Left colon (tissue), 2 donors: ENCODE measurements at places on chromosomes 7 and 10. TPM values are rescaled to one million over a fixed set of nuclear protein-coding genes. Genes with fewer than 3 reads are reported as not detected.
A peak's percentile ranks its signal among the peaks of the same experiment; 100 is the strongest.

- DNase-seq: no peak
These were observed 182.1 kb downstream of the ZMYND11 start for GRCh38 chr10:317271-317769.

DNA sequence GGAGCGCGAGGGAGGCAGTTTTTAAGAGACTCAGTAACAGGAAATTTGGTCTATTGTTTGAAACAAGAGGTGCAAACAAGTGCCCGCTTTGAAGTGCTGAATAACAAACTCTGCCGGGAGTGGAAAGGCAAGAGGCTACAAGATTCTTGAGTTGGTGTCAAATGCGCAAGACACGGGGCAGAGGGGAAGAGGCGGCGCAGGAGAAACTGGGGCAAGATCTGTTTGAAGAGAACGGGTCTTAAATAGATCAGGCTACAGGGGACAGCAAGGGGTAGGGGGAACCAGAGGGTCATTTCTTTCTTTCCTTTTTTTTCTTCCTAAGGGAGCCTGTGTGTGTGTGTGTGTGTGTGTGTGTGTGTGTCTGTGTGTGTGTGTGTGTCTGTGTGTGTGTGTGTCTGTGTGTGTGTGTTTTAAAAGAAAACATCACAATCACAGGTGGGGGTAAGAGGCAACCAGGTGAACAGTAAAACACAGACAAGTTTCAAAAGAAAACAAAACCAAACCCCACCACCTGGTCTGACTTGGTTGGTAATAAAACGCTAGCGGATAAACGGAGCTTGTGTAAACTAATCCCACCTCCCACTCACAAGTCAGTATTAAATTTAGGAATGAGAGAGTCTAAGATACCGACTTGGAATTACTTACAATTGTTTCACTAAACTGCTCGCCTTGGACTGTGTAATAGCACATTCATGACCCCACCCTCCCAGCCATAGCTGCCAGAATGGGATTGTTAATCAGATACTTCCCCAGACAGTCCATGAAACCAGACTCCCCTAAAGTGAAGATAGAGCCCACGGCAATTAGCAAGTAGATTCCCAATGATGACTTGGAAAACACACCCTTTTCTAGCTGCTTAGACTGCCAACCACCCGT lies 13.1 kb upstream of the CUX1 start:
- DNase-seq: no peak

DNA sequence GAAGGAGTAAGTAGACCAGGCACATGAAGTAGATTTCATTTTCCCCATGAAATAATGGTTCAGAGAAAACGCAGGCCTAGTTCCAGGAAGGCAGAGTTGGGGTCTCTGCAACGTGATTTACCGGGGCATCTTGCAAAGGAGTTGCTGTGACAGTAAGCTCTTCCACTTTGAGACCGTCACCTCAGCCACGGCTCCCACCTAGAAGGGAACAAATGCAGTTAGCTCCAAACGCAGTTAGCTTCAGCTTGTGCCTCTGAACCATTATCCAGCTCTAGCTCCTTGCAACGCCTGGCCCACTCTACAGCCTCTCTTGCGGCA lies 7.0 kb upstream of the MYO1G start:
- no peak for DNase-seq

DNA sequence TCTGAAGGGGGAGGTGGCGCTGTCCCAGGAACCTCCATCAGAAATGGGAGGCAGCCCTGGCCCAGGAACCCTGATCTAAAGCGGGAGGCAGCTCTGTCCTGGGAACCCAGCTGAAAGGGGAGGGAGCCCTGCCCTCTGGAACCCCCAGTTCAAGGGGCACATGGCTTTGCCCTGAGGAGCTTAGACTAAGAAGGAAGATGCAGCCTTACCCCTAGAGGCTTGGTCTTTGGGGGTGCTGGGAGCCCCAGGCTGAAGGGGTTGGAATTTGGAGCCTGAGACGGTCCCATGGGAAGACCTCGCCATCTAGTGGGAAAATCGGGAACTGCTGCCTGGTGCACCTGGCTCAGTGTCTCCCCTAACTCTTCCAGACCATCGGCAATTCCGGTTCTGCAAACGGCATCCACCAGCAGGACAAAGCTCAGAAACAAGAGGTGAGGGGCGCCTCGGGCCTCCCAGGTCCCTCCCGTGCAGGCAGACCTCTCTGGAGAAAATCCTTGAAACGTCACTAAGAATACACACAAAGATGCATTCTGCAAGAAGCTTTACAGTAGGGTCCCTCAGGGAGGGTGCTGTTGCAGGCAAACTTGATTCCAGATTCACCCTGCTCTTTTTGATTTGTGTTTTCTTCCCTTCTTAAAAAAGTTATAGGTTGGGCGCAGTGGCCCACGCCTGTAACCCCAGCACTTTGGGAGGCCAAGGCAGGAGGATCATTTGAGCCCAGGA lies 52.4 kb upstream of the GTF2IRD1 start:
- DNase-seq: peak; percentile 82

GRCh38 chr10:110507346-110507745 lies 9.6 kb downstream of the DUSP5 start:
- no peak for DNase-seq

DNA sequence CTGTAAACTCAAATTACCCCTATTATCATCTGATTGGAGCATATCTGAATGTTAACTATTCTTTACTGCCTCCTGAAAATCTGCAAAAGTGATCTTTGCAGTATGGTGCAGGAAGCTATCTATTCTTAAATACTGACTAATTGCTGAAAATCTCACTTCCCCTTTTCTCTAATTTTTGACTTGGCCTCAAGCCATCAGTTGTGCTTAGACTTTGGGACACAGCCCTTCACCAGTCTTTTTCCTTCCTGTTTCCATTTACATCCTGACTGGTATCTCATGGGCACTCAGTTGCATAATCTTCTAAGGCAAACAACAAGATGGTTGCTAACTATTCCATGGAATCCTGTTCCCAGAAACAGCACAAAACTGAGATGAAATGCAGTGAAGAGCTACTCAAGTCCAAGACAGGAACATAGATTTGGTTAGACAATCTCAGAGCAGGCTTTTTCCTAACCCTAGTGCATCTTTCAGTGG lies 228.5 kb downstream of the SORCS1 start:
- no peak for DNase-seq

- no peak for DNase-seq
These were observed 29.4 kb downstream of the OR9A2 start for GRCh38 chr7:142997456-142997989.

DNA sequence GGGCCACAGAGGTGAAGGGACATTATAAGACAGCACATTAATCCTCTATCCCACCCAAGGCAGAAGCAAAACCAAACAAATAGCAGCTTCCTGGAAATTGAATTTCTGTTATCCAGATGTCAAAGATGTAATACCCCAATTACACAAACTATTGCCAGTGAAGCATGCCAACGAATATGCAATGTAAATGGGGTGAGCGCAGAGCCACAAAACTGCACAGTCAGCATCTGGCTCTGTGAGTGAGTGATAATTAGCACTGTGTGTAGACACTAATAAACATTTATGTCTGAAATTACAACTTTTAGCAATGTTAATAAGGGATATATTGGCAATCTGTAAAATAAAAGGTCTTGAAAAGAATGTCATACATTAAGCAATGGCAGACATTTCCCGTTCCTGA lies 3.2 kb downstream of the BEND7 start:
- no peak for DNase-seq

- no peak for DNase-seq
These were observed 136.9 kb downstream of the SKIDA1 start for GRCh38 chr10:21388589-21388988.

GRCh38 chr7:3153118-3153517 lies 109.5 kb upstream of the CARD11 start:
- DNase-seq: no peak

- DNase-seq: no peak
These were observed 6.4 kb downstream of the DLX6 start for GRCh38 chr7:97011536-97012364.

DNA sequence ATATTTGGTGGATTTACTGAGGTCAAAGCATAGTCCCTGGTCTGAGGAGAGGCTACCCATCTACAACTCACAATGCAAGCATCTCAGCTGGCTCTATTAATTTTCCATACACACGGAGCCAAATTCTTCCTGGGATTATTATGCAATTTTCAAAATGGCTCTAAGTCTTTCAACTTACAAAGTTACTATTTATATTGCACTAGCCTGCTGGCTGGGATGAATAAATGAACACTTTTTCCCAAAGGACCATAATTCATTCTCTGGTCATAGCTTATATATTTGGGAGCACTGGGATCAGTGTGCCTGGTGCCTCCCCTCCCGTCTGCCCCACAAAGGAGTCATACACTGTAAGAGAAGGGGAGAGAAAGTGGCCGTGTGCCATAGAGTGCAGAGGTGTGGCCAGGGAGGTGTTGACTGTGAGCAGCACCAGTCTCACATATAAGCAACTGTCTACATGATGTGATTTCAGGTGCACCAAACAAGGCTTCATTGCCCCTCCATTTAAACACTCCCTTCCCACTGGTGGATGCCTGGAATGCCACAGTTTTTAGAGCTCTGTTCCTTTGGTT lies 88.6 kb downstream of the ZNF92 start:
- no peak for DNase-seq

GRCh38 chr7:78450706-78451105 lies 652.1 kb downstream of the PHTF2 start:
- no peak for DNase-seq

DNA sequence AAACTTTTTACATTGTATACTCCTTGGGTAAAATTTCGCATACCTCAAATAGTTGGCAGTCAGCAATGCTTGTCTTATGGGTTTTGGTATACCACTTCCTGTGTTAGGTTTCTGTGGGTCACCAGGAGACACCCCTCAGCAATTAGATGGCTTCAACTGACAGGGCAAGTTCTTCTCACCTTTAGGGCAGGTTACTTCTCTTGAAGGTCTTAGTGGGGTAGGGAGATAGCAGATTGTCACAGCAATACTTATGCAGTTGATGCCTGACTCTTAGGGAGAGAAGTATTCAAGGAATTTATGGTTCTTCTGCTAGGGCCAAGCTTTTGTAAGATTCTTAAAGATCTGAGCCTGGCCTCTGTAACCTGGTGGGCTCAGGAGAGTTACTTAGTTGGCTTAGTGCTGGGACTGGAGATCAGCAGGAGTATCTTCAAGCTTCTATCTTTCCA lies 42.9 kb downstream of the MKLN1 start:
- no peak for DNase-seq

- DNase-seq: no peak
These were observed 220.7 kb downstream of the ADK start for GRCh38 chr10:74371696-74372095.

DNA sequence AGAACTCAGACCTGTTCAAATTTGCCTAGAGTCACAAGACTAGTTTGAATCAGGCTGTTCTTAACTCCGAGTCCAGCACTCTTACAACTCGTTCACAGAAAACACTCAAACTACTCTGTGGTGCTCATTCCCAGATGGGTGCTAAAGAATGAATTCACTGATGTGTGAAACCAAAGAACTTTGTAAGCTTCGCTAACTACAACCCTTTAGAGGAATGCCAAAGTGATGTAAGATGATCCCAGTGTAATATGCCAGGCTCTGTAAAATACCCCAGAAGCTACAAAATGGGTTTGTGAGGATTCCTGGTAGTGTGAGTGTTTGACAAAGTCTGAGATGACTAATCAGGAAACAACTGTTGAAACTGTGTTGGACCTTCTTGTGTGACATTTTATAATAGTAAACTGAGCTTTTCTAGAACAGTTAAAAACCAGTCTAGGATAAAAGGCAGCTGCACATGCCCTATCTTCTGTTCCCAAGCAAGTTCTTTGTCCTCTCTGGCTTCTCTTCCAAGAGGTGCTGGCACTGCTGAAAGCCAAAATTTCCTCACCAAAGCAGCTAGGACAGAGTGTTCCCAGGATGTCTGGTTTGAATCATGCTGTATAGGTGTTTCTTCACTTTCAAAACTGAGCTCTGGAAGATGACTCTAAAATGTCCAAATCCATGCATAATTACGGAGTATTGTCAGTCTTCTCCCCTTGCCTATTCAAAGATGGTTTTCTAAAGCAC lies 527.6 kb downstream of the SORCS1 start:
- DNase-seq: no peak

DNA sequence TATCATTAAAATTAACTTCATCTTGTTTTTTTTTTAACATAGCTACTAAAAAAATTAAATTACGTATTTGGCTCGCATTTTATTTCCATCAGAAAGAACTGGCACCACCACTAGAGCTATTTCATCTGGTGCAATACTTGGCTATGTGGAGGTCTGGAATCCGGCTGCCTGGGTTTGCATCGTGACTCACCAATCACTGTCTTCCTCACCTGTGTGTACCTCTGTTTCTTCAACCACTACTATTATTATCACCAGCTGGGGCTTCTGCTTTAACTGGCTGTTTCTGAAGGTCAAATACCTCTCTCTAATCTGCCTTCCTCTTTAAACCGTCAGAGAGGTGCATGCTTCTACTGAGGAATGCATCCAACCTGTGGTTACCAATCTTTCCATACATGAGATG lies 6.5 kb downstream of the WDR91 start:
- no peak for DNase-seq

DNA sequence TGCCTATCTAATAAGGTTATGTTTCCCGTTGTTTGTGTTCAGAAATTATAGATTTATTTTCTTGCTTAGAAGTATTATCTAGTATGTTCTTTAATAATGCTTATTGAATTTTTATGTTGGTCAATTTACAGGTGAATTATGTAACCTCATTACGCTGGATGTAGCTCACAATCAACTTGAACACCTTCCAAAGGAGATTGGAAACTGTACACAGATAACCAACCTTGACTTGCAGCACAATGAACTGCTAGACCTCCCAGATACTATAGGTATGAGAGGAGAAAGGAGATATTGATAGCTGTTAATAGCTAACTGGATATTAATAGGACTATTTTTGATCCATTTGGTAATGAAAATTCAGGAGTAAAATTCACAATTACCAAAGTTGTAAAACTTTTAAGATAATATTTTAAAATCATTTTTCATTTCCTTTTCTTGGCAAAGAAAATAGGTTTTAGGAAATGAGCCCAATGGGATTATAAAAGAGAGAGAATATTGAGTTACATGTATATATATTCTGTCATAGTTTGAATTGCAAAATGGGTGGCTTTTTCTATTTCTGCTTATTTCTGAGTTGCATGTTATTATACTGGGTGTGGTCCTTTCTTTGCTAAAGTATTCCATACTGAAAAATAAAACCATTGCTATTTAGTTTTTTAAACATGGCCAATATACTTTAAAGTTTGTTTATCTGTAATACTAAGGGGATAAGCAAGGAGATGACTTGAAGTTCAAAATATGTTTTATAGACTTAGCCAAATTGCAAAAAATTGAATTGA lies 66.3 kb downstream of the SHOC2 start:
- DNase-seq: no peak

- no peak for DNase-seq
These were observed 71.7 kb downstream of the MAP3K8 start for GRCh38 chr10:30505543-30506298.

The AGAP9 gene
- 7.5 TPM for total RNA-seq

The GRK5 gene
- total RNA-seq: 7.8 TPM

The OGDHL gene
- total RNA-seq: 1.1 TPM

The LMOD2 gene
- not detected for total RNA-seq

The TMEM209 gene
- total RNA-seq: 23.5 TPM

The ARF5 gene
- total RNA-seq: 164 TPM

The GIMAP2 gene
- 6.8 TPM for total RNA-seq

The SLC16A9 gene
- 22.9 TPM for total RNA-seq
